Muscle of back (tissue), 13 donors: ENCODE measurements at places on chromosomes 2 and 18. TPM values are rescaled to one million over a fixed set of nuclear protein-coding genes. Genes with fewer than 3 reads are reported as not detected.

- no peak for DNase-seq
These were observed 54.0 kb upstream of the PPP1CB start for GRCh38 chr2:28697602-28698149.

DNA sequence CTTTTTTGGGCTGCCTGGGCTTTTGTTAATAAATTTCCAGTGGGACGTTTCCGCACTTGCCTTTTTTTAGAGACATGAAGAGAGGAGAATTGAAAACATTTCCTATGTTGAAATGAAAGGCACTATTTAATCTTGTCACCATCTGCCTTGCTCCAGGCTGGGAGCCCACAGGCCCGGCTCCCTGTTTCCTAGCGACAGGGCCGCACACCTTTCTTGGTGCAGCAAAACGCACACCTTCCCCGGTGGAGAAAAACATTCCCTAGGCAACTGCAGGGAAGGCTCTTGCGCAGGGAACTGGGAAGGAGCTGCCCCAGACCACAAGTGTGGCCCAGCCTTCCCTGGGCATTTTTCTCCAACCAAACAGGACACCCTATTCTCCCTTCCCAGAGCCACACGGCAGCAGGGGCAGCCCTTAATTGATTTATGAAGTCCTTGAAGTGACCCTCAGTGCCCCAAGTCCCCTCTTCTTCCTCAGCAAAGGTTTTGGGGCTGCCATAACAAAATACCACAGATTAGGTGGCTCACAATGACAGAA, 132.9 kb upstream of the MSH6 start:
- DNase-seq, result no peak

DNA sequence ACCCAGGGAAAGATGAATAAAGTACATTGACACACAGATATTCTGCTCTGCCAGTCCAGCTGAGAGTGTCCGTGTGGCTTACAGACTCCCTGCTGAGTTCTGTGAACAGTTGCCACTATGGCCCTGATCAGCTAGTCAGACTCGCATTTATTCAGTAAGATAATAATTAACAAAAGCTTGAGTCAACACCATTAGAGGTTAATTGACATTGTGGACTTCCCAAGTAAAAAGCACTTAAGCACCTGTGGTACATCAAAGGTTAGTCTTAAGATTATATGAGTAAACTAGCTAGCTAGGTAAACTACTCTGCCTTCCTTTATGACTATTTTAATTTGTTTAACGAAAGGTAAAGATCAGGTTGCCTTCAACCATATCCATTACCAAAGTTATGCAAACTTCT, 33.7 kb downstream of the ANKRD30B start:
- DNase-seq, result no peak

GRCh38 chr2:159200498-159200897, 86.0 kb downstream of the WDSUB1 start:
- no peak for DNase-seq

GRCh38 chr18:4720518-4720917, 265.4 kb upstream of the DLGAP1 start:
- DNase-seq, result no peak

DNA sequence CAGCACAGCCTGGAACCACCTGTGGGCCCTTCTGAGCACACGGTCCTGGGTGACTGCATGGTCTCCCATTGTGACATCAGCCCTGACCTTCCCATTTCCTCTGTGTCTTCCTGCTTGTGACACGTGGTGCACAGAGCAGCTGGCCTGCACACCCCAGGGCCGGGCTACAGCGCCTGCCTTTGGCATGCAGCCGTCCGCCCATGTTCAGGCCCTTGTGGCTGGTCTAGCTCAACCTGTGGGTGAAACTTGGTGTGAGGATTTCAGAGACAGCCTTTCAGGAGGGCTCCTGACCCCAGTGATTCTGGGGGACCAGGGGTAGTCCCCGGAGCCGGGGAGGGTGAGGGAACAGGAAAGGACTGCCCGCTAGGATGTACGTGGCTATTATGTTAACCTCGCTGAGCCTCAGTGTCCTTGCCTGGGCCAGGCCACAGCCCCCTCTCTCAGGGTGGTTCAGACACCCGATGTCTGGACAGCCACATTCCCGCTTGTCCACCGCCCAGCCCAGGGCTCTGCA, 284.8 kb upstream of the HS6ST1 start:
- peak; percentile 43 for DNase-seq

GRCh38 chr2:155980941-155981560, 351.5 kb downstream of the NR4A2 start:
- no peak for DNase-seq

DNA sequence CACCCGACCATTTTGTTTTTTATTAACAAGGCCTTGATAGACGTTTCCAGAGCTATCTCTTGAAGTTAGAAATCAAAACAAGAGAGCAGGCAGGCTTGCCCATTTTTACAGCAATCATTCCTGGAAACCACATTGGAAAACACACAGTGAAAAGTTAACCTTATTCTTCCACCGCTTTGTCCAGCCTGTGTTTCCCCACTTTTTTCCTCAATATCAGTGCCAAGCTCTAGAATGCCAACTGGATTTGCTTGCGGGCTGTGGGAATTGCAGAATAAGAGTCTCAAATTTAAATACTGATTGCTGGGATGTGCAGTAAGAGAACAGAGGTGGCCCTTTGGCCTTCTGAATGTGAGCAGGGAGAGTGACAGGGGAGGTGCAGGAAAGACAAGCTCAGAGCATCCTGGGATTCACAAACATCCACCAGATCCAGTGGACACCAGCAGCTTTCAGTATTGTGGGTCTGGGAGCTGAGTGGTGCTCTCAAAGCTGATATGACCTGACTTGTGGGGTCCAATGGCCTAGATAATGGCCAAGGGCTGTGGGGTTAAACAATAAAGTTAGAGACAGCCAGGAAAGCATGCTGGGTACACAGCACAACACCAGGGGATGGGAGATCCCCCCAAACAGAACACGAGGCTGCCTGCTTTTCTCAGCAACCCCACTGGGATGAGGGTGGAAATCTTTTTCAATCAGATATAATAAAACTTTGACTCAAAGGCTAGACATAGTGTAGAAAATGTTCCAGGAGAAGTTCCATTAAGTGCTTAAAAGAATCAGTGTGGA, 15.5 kb downstream of the CYP1B1 start:
- no peak for DNase-seq

GRCh38 chr2:27049422-27050280, 1.8 kb upstream of the AGBL5 start:
- no peak for DNase-seq

DNA sequence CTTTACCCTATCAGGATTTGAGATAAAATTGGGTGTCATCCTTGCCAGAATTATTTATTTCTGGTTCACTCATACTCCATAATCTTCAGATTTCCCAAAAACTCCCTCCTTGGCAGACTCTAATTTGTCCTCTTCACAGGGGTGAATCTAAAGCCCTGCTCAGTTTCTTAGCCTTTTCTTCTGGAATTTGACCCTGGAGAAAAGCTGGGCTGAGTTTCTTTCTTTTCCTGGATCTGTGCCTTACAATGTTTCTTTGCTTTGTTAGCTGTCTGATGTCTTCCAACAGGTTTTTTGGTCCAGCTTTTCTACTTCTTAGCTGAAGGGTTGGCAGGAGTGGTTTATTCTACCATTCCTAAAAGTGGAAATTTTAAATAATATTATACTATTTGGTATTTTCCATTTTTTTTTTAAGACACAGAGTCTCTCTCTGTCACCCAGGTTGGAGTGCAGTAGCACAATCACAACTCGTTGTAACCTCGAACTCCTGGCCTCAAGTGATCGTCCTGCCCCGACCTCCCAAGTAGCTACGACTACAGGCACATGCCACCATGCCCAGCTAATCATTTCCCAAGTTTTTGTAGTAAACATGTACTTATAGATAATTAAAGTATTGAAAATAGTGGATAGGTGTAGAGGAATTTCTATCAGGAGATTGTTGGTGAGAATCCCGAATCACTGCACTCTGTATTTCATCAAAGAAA, 138.4 kb upstream of the TWIST2 start:
- peak; percentile 87 for DNase-seq

- DNase-seq, result no peak
These were observed 123.1 kb downstream of the EIPR1 start for GRCh38 chr2:3254442-3254941.

Gene ASPRV1
- polyA plus RNA-seq, result 3.9 TPM

Gene RFTN2
- polyA plus RNA-seq, result 17.0 TPM

Gene CD28
- polyA plus RNA-seq, result 5.0 TPM
